ENCODE measurements at places on chromosomes 11 and 22. TPM values are rescaled to one million over a fixed set of nuclear protein-coding genes. Genes with fewer than 3 reads are reported as not detected.

The CYB561A3 gene
- 62.1 TPM for polyA plus RNA-seq

The RAB38 gene
- 0.76 TPM for polyA plus RNA-seq

The TOMT gene
- not detected for polyA plus RNA-seq

The PRR33 gene
- 0.20 TPM for polyA plus RNA-seq

The FAM111B gene
- 1.6 TPM for polyA plus RNA-seq

The C11orf42 gene
- not detected for polyA plus RNA-seq

DNA sequence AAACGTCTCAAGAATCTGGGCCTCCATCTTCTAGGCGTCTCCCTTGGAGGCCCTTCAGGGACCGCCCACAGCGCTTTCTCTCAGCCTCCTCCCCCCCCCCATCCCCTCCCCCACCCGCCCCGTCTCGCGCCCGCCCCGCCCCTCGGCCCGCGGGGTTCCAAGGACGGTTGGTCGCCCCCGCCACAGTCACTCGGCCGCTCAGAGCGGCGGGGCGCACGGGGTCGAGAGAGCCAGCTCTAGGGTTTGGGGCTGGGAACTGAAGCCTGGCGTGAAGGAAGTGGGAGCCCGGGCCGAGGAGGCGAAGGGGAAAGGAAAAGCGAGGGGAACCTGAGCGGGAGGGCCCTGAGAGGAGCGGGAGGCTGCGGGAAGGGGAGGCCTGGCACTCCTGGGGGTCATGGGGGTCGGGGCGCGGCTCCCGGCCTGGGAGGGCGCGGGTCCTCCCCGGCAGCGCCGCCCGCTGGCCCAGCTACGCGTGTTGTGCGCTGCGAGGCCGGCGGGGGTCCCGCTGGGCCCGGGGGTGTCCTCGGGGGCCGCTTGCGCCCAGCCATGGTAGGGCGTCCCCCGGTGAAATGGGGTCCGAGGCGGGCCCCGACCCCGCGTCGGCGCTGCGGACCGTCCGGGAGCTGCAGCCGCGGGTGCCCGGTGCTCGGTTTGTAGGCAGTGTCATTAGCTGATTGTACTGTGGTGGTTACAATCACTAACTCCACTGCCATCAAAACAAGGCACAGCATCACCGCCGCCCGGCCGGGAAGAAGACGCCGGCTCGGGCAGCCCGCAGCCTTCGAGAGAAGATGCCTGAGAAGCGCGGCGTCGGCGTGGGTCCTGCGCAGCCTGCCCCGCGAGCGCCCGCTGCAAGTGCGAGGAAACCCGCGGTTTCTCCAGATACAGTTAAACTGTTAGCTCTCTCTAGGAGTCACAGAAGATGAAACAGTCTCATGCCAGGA, at the start of gene BTG4:
Gene BTG4, minus strand, starts transcription at position 91 of the 944 bp plus-strand sequence. CDS start 13,610 bp downstream, outside the sequence.
- peaks cover 23% of the 10 kb centered on the region for H3K27me3 ChIP-seq
- H3K4me3 ChIP-seq: peak within 1 kb of the TSS; percentile 25

GRCh38 chr11:118436639-118437207, 431 bp downstream of the KMT2A start:
- peak; percentile 90 for DNase-seq
- peak overlapping the region; percentile 62 for H3K4me3 ChIP-seq
- H3K27ac ChIP-seq: peak overlapping the region; percentile 92
- peaks cover 65% of the 10 kb centered on the region for H3K4me1 ChIP-seq

Measured in spleen (tissue), 13 donors.